Activated CD8-positive, alpha-beta memory T cell treated with anti-CD3 and anti-CD28 coated beads for 4 hours (primary cell): ENCODE measurements at places on chromosomes 7 and 10.

DNA sequence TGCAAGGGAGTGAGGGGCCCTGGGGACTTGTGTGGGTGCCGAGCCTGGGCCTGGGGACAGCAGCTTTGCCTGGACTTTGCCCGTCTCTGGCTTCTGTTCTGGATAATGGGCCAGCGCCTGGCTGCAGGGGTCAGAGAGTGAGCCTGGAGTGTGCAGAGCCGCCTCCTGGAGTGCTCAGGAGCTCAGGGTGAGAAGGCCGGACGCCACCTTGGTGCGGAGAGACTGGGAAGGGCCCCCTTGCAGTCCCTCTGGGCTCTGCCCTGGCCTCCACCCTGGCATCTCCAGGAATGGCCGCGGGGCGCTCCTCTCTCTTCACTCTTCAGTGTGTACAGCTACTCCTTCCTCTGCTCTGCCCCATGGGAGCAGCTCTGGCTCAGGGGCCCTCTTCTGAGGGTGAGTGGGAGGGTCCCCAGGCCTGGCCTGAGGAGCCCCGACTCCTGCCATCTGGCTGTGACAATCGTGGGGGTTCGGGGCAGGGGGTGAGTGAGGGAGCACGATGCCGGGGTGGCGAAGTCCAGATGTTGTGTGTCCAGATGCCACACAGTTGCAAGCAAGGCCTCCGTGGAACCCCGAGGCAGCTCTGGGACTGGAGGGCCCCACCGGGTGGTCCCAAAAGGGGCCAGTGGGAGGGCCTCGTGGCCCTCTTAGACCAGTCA lies 187.1 kb downstream of the DNAJB6 start:
- no peak for DNase-seq

DNA sequence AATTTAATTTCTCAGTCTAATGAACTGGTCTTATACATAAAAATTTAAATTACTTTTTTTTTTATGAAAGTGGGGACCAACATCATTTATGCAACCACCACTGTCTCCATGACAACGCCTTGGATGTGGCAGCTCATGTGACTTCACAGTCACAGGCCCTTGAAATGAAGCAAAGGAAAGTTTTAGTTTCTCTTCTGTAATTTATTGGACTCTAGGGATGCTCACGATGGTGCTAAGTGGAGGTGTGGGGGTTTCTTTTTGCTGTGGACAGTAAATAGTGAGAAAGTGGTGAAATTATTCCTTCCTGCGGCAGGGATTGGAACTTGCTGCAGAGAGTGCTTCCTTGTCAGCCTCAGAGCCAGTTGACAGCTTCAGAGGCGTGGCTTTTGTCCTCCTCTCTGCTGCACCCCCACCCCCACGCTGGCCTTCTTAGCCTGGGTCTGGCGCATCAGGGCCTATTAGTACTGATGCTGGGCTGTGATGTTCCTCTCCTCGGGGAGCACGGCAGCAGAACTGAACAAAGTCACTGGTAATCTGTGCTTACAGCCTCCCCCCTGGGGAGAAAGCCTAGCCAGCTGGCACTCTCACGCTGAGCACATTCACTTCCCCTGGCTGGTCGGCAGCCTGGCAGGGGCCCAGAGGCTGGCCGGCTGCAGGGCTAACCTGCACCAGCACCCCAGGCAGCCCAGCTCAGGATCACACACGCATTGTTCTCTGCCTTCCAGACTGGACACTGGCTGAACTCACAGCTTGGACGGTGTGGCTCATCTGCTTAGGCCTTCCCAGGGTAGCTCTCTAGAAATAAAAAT lies 517.5 kb upstream of the GALNT17 start:
- no peak for DNase-seq

GRCh38 chr7:4871930-4872675 lies 10.3 kb upstream of the PAPOLB start:
- no peak for DNase-seq

GRCh38 chr10:4329225-4329624 lies 496.8 kb upstream of the AKR1E2 start:
- no peak for DNase-seq

DNA sequence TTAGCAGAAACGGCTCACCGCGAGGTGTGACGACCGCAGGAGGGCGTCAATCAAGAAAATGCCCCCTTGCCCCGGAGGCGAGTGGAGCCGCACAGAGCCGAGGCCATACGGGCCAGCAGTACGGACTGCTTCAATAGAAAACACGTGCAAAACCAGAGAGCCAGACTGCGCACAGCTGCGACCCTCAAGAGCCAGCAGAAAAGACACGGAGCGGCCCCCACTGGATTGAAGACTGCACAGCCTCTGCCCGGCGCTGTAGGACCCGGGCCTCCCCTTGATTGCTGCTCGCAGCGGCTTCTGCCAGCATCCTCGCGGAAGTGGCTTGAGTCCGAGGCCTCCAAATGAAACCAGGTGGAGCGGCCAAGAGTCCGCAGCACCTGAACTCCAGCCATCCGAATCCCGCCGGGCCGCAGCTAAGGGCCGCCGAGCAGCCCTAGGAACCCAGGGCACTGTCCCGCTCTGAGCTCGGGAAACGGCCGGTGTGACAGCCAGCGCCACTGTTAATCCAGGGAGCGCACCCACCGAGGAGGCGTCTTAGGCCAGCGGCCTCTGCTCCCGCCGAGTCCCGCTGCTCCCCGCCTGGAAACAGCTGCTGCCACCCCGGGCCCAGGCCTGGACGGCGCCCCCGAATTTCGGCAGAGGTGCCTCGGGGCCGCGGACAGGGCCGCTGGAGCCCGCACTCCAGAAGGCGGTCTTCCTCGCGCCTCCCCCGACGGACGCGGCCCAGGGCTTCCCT lies 660 bp upstream of the HHEX start:
- peak; percentile 1 for DNase-seq

- DNase-seq = no peak
Observed at GRCh38 chr10:124557648-124558338, 96.2 kb downstream of the LHPP start.

GRCh38 chr7:158947627-158948026 lies 91.3 kb downstream of the DYNC2I1 start:
- DNase-seq = no peak

DNA sequence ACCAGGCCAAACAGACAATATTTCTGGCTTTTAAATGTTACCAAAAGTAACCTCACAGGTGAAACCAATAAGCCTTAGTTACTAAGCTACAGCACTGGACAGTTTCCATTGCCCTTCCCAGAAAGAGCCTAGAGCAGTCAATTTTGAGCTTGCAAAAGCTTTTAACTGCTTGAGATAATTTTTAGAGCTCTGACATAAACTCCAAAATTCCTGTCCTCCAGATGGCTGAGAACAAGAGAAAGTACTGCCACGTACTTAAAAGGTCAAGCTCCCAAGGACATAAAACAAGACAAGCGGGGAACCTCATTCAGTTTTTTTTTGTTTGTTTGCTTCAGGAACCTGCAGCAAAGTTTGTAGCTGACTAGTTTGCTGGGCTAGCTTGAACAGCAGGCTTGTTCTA lies 54.1 kb downstream of the BBS9 start:
- no peak for DNase-seq

GRCh38 chr10:128708182-128708581 lies 582.0 kb upstream of the MKI67 start:
- no peak for DNase-seq

GRCh38 chr7:157597562-157597961 lies 260.8 kb downstream of the DNAJB6 start:
- no peak for DNase-seq

DNA sequence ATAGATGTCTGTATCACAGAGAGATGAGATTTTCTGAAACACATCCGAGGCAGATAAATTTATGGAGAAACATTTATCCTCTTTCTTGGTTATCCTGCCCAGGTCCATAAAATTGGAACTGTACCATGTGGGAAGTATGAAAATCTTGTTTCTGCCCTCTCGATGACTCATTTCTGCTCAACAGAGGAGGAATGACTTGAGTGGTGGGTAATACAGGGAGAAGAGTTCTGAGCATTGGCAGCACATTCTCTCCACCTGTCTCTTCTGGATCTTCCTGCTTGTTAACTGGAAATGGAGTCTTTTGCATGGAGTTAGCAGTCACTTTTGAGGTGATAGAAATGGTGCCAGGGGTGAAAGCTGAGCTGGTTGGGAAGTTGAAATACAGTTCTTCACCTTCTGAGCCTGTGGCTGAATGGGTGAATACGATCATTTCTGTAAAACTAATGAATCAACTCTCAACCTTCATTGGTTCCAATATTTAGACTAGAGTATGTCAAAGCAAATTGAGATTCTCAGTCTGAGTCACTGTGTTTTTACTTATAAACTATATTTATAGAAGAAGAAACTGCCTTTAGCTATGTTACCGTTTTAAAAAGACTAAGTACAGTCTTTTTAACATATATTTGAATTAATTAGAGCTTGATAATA lies 945.5 kb downstream of the SORCS3 start:
- DNase-seq = no peak

GRCh38 chr10:58851606-58852005 lies 324.8 kb upstream of the PHYHIPL start:
- DNase-seq = no peak

DNA sequence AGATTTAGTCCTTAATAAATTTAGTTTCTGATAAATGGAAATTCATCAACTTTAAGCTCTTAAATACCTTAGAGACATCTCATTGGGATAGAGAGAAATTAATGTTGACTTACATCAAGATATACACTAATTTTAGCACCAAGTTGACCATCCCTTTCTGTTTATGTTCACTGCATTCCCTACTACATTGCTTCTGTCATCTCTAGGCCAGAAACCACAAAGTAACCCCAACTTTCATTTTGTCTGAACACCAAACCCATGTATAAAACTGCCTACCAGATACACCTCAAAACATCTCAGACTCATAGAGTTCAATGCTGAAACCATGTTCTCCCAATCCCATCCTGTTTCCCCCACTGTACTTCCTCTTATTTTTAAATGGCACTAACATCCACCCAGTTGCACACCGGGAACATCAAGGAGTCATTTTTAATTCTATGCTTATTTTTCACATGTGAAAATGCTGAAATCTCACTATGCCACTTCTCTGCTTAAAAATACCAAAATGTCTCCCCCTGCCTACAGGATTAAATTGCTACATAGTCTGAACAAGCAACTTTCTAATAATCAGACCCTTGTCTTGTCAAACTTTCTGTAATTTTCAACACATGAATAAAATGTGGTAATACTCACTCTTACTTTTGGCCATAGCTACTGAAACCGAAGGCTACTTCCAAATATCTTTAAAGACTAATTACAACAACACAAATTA lies 201.6 kb downstream of the SEMA3D start:
- no peak for DNase-seq

DNA sequence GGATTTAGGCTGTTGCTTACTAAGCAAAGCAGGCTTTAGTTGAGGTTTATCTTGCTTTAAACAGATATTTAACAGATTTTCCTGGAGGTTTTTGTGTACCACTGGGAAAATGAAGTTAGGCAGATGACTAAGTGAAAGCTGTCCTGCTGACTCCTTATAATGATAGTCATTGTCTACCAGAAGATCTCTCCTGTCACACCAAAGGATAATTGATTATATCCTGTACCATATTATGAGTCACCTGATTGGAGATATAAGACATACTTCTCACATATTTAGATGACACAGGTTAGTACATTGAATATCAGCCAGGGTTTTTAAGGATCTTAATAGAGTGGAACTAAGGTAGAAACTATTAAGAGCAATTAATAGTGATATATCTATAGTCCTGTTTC lies 68.4 kb downstream of the PTEN start:
- DNase-seq = no peak

- no peak for DNase-seq
Observed at GRCh38 chr7:22718200-22718711, 8.7 kb upstream of the IL6 start.

DNA sequence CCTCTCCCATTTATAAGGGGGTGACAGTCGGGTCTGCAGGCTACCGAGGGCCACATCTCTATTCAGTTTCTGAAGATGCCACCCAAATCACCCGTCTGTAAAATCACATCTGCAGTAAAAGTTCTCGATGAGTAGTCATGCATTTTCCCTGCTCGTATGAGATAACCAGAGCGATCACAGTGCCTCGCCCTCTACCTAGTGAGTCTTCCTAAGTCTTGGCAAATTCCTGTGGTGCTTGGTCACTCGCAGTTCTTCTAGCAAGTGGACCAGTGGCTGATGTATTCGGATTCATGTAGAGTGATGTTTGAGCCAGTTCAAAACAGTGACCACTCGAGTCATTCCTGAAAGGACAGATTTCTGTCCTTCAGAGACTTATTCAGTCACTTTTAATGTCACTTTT lies 44.9 kb downstream of the INSYN2A start:
- DNase-seq = no peak
